ENCODE measurements at places on chromosomes 4 and X.

DNA sequence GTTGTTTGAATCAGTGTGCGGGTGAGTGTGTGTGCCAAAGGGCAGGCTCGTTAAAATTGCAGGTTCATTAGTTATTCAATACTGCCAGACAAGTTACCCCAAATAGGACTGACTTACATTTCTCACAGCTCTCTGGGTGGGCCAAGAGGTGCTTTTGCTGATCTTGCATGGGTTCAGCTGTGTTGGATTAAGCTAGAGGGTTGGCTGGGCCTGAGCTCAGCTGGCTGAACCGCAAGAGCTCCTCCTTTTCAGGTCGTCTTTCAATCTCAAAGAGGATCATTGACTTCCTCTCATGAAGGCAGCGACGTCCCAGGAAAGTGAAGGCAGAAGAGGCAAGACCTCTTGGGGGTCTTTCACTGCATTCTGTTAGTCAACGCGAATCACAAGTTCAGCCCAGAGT, 343.3 kb upstream of the FRG1 start:
- DNase-seq, result no peak

GRCh38 chr4:163878336-163879121, 384.0 kb downstream of the TMA16 start:
- DNase-seq, result no peak

DNA sequence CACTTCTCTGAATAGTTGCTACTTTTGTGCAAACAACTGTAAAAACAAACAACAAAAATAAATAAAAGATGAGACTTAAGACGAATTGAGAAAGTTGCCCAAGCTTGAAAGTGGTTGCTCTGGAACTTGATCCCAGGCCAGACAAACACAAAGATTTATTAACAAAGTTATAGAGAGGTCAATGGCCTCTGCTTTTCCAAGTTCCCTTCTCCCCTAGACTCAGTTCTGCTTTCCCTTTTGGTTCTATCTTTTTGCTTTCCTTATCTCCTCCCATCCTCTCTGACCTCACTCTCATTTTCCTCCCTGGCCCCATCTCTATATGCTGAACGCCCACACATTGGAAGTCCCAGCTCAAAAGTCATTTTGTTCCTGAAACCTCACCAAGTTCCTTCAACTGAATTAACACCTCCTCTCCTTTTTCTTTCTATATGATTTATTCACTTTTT, 82.7 kb downstream of the MXRA5 start:
- DNase-seq, result no peak

DNA sequence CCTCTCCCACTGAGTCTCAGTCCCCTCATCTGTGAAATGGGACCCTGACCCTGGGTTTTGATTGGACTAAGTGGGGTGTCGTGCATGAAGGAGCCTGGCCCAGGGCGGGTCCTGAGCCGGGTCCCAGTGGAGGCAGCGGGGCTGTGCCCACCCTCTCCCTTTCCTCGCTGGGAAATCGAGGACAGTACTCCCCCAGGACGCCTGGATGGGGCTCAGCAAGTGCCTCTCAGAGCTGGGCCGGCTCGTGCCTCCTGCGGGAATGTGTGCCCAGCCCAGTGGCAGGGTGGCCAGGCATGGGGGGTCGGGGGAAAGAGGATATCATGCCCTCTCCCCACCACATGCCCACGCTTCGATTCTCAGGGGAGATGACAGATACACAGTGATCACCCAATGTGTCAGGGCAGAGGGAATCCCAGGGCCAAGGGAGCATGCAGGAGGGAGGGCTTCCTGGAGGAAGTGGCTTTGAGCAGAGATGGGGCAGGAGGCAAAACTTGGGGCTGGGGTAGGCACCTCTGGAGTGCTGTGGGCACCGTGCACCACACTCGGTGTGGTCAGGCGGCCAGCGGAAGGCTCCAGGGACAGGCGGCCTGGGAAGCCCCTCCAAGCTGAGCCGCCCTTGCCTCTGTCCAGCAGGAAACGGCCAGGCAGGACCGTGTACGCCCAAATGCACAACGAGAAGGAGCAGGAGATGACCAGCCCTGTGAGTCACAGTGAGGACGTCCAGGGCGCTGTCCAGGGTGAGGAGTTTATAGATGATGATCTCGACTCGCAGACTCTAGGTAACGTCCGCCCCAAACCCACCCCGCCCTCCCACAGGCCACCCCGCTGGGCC, 203.0 kb downstream of the AFAP1 start:
- DNase-seq, result no peak

DNA sequence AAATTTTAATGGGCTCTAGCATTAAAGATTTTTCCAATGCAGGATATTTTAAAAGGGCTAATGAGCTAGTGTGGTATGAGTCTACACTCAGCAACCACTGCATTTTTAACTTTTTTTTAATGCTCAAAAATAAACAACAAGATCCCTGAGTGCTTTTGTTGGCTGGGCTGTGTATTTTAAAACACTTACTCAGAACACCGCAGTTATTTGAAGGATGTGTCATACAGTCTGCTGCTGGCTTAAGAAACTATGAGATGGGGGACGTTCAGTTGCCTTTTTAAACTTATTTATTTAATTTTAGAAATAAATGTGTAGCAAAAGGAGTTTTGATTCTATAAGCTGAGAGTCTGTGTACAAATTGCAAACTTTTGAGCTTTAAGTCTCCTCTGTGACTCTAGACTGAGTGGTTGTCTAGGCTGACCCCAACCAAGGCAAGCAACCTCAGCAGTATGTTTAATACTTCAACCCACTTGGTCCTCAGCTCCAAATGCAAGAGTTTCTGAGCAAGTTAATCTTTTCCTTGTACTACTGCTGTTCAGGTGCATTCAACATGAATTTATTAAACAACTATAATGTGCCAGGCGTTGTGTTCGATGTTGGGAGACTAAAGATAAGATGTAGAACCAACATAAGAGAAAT, 278.6 kb upstream of the DIPK2B start:
- DNase-seq, result no peak

GRCh38 chr4:114780205-114780604, 181.6 kb downstream of the UGT8 start:
- DNase-seq, result no peak

GRCh38 chrX:1305411-1305810, 31.2 kb upstream of the IL3RA start:
- no peak for DNase-seq

DNA sequence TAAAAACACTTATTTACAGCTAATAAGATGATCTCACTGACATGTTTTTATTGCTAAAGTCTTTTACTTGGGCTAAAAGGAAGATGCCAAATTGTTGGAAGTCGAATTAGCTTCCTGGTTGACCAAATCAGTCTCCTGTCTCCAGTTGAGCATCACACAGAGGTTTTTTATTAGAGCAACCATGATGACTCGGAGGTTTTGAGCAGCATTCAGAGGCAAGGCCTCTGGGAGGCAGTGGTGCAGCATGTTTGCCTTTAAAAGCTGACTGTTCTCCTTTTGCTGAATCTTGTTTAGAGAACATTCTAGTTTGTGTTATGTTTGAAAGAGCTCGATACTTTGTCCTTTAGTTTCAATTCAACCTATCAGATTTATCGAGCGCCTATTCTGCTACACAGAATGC, 2.1 kb downstream of the UCHL1 start:
- no peak for DNase-seq

- no peak for DNase-seq
Observed at GRCh38 chr4:39367166-39367565, 1.0 kb upstream of the RFC1 start.

DNA sequence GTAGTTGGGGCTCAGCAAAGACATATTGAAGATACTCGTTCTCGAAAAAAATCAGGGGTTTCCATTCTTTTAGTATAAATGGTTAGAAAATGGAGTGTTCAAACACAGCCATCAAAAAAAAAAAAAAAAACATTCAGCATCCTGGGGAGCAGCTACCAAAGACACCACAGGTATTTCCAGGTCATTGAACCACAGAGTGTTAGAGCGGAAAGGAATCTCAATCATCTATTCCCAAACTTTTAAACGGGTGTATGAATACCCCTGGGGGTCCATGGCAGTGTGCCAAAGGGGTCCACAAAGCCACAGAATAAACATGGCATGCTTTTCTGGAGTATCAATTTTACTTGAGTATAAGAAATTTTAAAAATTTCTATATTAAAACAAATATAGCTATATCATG, 6.9 kb upstream of the FGF16 start:
- no peak for DNase-seq

DNA sequence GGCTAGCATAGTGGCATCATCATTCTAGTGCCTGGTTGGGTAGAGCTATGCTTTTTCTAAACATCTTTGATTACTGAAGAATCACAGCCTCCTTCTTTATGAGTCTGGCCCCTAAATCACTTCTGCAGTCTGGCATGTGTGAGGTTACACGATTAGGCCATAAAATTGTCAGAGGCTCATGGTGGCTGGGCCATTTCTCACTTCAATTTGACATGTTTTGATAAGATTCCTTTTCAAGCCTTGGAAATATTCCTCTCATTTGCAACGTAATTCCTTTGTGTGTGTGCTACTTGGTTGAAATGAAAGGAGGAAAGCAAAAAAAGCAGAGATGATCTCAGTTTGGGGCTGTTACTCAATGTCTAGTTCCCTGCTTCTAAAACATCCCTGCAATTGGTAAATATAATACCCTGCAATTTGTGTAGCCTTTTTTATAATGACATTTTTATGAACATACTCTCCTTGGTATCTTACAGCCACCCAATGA, 6.2 kb downstream of the CCKAR start:
- DNase-seq, result no peak

- no peak for DNase-seq
Observed at GRCh38 chr4:54140287-54140686, 40.3 kb downstream of the GSX2 start.

- DNase-seq, result no peak
Observed at GRCh38 chr4:80094191-80094590, 21.2 kb upstream of the ANTXR2 start.

GRCh38 chrX:10011991-10012390, 44.8 kb downstream of the CLDN34 start:
- no peak for DNase-seq

DNA sequence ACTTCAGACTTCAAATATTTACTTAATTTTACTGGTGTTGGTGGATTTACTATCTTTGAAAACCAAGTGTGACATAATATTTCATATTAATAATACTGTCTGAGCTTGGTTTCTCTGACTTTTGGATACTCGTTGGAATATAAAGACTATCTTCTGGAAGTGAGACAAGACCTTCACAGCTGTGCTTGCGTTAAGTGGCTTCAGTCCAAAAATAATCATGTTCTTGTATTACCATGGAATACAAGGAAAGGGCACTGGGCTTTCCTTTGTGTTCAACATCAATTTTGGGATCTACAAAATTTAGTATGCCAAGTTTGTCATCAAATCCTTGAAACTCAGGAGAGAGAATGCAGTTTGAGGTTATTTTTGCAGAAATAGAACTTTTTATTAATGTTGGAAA, 712.4 kb upstream of the LCORL start:
- DNase-seq, result no peak

- no peak for DNase-seq
Observed at GRCh38 chr4:180449395-180449956, 1793.7 kb upstream of the TENM3 start.

DNA sequence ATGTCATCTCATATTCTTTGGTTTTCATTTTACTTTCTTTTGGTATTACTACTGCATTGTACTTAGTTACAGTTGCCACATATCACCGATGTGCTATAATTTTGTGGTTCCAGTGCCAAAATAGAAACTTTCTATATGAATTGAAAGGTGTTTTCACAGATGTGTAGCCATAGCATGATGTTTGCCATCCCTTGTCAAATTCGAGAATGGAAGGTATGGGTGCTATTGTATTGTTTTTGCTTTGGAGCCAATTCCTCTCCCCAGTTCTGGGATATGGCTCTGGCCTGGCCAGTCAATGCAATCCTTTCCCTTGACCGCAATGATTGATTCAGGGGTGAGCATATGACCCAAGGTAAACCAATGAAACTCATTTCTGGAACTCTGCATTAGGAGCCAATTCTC, 86.2 kb upstream of the RPS6KA3 start:
- no peak for DNase-seq

DNA sequence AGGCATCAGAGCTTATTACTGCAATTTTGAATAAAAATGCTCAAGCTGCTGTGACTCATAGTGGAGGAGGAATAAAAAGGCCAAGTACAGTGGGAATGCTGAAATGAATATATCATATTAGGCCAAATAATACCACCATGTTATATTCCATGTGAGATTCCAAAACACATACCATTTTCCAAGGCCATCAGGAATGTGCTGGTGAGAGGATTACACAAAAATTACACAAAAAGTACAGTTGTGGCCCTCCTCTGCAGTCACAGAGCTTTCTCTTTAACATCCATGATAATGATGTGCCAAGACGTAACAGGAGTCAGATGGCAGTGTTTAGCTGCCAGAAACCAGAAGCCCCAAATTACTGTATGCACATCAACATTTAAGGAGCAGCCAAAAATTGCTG, 153.5 kb downstream of the PCDH18 start:
- DNase-seq, result no peak

GRCh38 chr4:87005690-87006425, 71.0 kb downstream of the AFF1 start:
- peak; percentile 24 for DNase-seq

GRCh38 chrX:148536961-148537360, 36.5 kb downstream of the AFF2 start:
- no peak for DNase-seq

GRCh38 chr4:31234494-31234893, 514.3 kb downstream of the PCDH7 start:
- no peak for DNase-seq

DNA sequence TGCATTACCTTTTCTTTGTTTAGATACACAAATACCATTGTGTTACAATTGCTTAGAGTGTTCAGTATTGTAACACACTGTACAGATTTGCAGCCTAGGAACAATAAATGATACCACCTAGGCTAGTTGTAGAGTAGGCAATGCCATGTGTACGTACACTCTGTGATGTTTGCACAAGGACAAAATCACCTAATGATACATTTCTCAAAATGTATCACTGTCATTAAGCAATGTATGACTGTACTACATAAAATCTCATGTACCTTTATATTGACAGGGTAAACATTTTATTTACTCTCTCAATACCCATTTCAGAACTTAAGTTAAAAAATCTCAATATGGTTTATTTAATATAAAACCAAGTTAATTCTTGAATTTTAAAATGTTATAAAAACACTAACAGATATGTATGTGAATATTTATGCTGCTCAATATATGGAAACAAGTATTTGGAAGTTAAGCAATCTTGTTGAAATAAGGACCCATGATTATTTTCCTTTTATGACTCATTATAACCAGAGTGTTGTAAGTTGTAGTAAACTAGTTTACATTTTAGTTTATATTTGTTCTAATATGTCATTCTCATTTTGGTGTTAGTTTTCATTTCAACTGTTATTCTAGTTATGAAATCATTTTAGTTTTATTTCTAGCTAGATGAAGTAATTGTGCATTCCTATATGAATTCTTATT, 409.2 kb downstream of the TLL1 start:
- DNase-seq, result no peak

- no peak for DNase-seq
Observed at GRCh38 chr4:188387179-188387791, 248.0 kb downstream of the TRIML1 start.
